ENCODE measurements at places on chromosomes 1 and 21. TPM values are rescaled to one million over a fixed set of nuclear protein-coding genes. Genes with fewer than 3 reads are reported as not detected.

The TCHH gene
- not detected for total RNA-seq

The CNKSR1 gene
- total RNA-seq: not detected

The CFH gene
- total RNA-seq: 3.5 TPM

The DCAF8 gene
- total RNA-seq: 75.1 TPM

The COL11A1 gene
- 71.6 TPM for total RNA-seq

The CHI3L2 gene
- total RNA-seq: 3.1 TPM

The PUSL1 gene
- total RNA-seq: 15.8 TPM

The OR14K1 gene
- not detected for total RNA-seq

The FAM151A gene
- not detected for total RNA-seq

The NTMT2 gene
- total RNA-seq: not detected

The CYP4X1 gene
- total RNA-seq: not detected

The TNFRSF8 gene
- not detected for total RNA-seq

The GJA8 gene
- not detected for total RNA-seq

The KCNT2 gene
- total RNA-seq: not detected

The CIART gene
- total RNA-seq: 8.3 TPM

The AMY2A gene
- total RNA-seq: not detected

The TTLL10 gene
- total RNA-seq: not detected

The PRKAA2 gene
- under 0.01 TPM for total RNA-seq

The PDC gene
- not detected for total RNA-seq

The CD247 gene
- 0.34 TPM for total RNA-seq

The REG4 gene
- not detected for total RNA-seq

The KIF21B gene
- under 0.01 TPM for total RNA-seq

The TRNP1 gene
- total RNA-seq: 26.5 TPM

The CAPN8 gene
- not detected for total RNA-seq

The VAMP4 gene
- total RNA-seq: 8.3 TPM

The MIXL1 gene
- total RNA-seq: under 0.01 TPM
